Adrenal gland (tissue), 19 donors: ENCODE measurements at places on chromosomes 2 and 18. TPM values are rescaled to one million over a fixed set of nuclear protein-coding genes. Genes with fewer than 3 reads are reported as not detected.

Gene SPATS2L
- 62.7 TPM for total RNA-seq

Gene GCG
- not detected for total RNA-seq

Gene OR6B2
- not detected for total RNA-seq

Gene HSBP1L1
- total RNA-seq = 35.2 TPM

Gene SLC8A1
- total RNA-seq = 11.9 TPM

Gene ALPP
- not detected for total RNA-seq

Gene COL3A1
- total RNA-seq = 450 TPM

Gene GREB1
- 7.8 TPM for total RNA-seq

Gene CDH20
- total RNA-seq = 0.28 TPM

Gene HMSD
- total RNA-seq = 0.57 TPM

Gene RAX
- total RNA-seq = not detected

Gene SERPINB13
- total RNA-seq = not detected

Gene SPP2
- not detected for total RNA-seq

Gene RAD51AP2
- total RNA-seq = 0.11 TPM

Gene PLEKHA3
- total RNA-seq = 11.2 TPM

Gene PROM2
- 1.4 TPM for total RNA-seq

Gene KIDINS220
- 57.9 TPM for total RNA-seq

Gene G6PC2
- not detected for total RNA-seq

Gene SGO2
- total RNA-seq = 2.8 TPM

Gene CTAGE1
- total RNA-seq = 0.14 TPM

Gene TFCP2L1
- total RNA-seq = 0.60 TPM

Gene RBM44
- total RNA-seq = 0.18 TPM

Gene SULT1C4
- total RNA-seq = 7.2 TPM
